A172 (cell line): ENCODE measurements at places on chromosomes 11 and 22.

- peak; percentile 62 for DNase-seq
These were observed 10.8 kb downstream of the BLID start for GRCh38 chr11:122105044-122105758.

DNA sequence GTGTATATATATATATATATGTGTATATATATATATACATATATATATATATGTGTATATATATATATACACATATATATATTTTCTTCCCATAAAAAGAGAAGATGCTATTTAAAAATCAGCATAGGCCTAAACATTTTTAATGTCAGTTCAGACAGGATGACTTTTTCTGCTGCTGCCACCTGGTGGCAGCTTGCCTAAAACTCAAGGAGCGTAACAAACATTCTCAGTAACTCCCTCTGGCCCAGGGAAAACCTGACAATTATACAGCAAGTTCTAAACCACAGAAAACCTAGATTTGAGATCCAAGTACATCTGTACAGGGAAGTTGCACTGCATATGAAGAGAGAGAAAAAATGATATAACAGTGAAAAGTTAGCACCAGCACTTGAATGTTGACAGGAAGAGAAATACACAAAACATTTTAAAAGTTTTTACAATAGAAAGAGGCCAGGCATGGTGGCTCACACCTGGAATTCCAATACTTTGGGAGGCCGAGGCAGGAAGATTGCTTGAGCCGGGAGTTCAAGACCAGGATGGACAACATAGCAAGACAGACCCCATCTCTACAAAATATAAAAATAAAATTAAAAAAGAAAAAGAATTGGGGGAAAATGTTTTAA, 16.6 kb downstream of the OR8A1 start:
- DNase-seq, result peak; percentile 48

DNA sequence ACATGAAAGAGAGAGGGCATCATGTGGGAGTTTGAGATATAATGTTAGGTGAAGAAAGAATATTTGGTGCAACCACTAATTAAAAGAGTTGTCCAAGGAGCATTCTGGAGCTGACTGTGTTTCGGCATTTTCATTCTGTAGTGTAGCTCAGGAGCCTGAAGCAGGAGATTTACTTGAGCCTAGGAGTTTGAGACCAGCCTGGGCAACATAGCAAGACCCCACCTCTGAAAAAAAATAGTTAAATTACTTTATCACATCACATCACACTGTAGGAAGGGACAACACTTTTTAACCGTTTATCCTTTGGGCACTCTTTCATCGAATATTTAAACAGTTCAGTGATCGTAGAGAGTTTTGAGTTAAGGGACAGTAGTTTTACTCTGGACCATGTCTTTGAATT, 50.3 kb upstream of the SLC25A18 start:
- DNase-seq, result no peak

DNA sequence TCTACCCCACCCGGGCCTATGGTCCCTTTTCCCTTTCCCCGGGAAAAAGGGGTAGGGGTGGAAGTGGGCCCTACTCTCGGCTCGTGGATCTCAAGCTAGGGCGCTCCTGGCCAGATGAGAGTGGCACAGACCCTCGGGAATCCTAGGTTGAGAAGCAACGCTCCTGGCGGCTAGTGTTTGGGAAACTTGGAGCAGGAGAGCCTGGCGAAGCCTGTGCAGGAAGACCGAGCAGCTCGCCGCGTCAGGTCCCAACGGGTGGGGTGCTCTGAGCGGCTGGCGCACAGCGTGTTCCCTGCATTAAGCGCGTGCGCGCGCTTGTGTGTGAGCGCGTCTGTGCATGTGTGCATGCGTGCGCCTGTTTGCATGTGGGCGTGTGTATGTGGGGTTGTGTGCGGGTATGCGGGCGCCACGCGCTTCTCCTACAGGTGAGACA, 7.1 kb upstream of the FLI1 start:
- DNase-seq, result no peak

GRCh38 chr11:1728301-1728700, 22.1 kb downstream of the IFITM10 start:
- no peak for DNase-seq
